ENCODE measurements at places on chromosomes 6 and 20.

DNA sequence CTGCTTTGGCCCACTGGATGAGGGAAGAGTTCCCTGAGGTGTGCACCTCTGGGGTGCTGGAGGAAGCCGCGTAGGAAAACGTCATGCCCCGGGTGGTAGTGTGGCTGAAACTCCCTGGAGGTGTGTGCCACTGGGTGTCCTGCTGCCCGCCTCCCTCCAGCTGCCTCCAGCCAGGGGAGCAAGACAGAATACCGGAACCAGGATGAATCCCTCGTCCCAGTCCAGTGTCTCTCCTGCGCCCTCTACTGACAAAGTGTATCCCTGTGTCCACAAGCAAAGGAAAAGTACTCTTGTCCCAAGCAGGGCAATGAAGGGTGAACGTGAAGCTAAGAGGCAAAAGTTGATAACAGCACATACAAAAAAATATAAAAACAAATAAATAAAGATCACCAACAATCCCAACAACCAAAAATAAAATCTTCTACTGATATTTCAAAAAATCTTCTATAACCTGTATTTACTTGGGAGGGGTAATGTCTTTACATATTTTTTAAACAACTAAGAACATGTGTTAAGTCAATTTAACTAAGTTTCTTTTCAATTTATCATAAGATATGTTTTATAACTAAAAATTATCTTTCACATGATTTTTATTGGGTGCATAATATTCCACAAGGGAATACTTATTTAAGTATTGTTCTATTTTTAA, 437.6 kb downstream of the MAFB start:
- H3K27me3 ChIP-seq, result no peaks in the 10 kb centered on the region
- no peak for DNase-seq
- no peaks in the 10 kb centered on the region for H3K4me1 ChIP-seq
- no peak overlapping the region for H3K27ac ChIP-seq
- no peaks in the 10 kb centered on the region for H3K36me3 ChIP-seq

DNA sequence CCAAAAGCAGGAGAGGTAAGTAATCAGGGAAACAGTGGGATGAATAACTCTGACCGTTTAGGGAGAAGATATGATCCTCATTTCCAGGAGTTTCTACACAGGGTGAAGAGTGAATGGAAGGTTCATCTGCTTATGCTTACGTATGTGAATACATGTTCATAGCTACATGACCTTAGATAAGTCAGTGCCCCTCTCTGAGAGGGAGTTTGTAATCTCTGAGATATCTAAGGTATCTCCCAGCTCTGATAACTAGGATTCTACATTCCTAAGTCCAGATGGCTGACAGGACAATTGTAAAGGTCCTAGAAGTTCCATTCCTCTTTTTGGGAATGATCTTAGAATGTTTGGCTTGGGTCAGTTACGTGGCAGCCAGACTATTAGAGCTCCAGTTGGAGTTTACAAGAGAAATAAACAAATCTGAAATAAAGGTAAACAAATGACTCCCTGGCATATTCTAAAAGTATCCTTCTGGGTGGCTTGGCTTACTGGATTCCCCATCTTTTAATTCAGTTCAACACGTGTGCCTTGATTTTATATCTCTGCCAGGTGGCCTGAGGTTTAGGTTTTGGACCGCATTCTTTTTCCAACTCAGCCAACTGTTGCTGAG, 15.8 kb downstream of the PROCR start:
- H3K4me1 ChIP-seq, result no peaks in the 10 kb centered on the region
- H3K27ac ChIP-seq, result no peak overlapping the region

- DNase-seq, result no peak
- no peaks in the 10 kb centered on the region for H3K27me3 ChIP-seq
- no peaks in the 10 kb centered on the region for H3K36me3 ChIP-seq
- H3K4me1 ChIP-seq, result no peaks in the 10 kb centered on the region
- H3K4me3 ChIP-seq, result no peak overlapping the region
- no peak overlapping the region for H3K27ac ChIP-seq
Observed at GRCh38 chr6:12148317-12148801, 136.2 kb downstream of the HIVEP1 start.

GRCh38 chr6:170260686-170261085, 30.2 kb downstream of the DLL1 start:
- H3K36me3 ChIP-seq, result no peaks in the 10 kb centered on the region
- no peak for DNase-seq
- H3K4me1 ChIP-seq, result no peaks in the 10 kb centered on the region
- H3K27ac ChIP-seq, result no peak overlapping the region
- H3K4me3 ChIP-seq, result no peak overlapping the region

DNA sequence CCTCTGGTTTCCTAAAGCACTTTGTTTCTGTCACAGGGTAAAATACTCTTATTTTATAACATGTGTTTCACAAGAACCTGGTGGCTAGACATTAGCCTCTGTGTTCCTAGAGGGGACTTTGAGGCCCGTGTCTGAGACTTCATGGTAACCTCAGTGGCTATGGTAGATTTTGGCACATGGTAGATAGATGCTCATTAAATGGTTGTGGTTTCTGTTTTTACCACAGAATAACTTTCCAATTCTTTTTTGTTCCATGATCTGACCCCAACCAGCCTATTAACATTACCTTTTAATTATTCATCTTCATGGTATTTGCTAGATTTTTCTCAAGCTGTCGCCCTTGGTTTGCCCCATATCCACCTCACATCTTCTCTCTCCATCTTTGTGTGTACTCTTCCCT, 34.3 kb downstream of the CCN2 start:
- peak; percentile 31 for DNase-seq
- peaks cover 15% of the 10 kb centered on the region for H3K27me3 ChIP-seq
- H3K27ac ChIP-seq, result no peak overlapping the region
- no peak overlapping the region for H3K4me3 ChIP-seq
- H3K4me1 ChIP-seq, result peaks cover 22% of the 10 kb centered on the region

DNA sequence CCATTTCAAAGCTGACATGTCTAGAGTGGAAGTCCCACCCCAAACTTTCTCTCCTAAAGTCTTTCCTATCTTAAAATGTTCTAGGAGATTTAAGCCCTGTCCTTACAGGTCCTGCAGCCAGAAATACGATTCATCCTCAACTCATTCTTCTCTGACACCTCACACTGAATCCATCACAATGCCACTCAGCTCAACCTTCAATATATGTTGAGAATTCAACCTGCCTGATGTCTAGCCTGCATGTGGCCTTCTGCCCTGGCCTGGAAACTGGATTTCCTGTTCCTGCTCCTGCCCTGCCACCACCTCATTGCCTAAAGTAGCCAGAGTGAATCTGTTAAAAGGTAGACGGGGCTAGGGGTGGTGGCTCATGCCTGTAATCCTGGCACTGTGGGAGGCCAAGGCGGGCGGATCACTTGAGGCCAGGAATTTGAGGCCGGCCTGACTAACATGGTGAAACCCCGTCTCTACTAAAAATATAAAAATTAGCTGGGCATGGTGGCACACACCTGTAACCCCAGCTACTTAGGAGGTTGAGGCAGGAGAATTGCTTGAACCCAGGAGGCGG, 345.9 kb downstream of the CDH26 start:
- H3K4me1 ChIP-seq, result no peaks in the 10 kb centered on the region
- no peak for DNase-seq
- no peaks in the 10 kb centered on the region for H3K36me3 ChIP-seq

DNA sequence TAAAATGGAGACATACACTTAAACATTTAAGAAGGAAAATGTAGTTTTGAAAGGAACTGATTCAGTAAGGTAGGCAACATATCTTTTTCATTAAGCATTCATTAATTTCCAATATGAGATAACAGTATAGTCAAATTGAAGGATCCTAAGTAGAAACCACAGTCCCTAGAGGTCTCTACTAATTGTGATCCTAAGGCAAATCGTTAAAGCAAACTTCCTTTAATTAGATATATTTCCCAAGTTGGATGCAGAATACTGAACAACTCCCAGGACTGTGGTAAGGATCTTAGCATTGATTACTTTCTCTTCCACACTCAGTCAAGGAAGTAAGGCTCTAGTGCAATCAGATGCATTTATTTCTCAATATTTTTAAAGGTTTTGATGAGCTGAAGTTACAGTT, 604.1 kb upstream of the GJE1 start:
- DNase-seq, result no peak
- no peak overlapping the region for H3K4me3 ChIP-seq
- H3K4me1 ChIP-seq, result no peaks in the 10 kb centered on the region

DNA sequence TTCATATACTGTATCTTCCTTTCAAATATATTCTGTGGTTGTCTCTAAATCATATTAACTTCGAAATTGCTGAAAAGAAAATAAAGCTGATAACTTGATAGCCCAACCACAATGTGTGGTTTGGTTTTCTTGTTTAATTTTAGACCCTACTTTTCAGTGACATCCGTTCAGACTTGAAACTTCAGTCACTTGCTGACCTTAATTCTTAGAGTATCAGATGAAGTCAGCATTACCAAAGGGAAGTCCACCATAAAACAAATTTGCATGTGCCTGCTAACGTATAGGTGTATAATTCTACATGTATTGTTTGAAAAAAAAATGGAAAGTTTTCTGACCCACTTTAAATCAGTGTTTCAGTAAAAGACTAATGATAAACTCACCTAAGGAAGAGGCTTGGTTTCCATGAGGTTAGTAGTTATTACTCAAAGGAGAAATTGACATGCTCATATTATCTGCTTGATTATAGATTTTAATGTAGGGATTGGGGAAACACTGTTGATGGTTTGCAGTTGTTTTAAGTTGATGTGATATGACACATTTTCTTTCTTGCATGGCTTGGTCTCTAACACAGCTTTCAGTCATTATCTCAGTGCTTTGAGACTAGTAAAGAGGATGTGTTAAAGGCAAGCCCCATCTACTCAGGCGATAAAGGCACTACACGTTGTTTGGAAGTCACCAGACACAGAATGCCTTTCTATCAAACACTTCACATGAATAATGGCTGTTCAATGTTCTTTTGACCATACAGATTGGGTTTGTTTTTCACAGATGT, 5.2 kb upstream of the IL17A start:
- H3K4me1 ChIP-seq, result peaks cover 16% of the 10 kb centered on the region
- H3K27ac ChIP-seq, result no peak overlapping the region
- H3K27me3 ChIP-seq, result no peaks in the 10 kb centered on the region
- DNase-seq, result no peak

GRCh38 chr20:54043076-54043967, 27.1 kb downstream of the BCAS1 start:
- no peak overlapping the region for H3K27ac ChIP-seq
- no peaks in the 10 kb centered on the region for H3K27me3 ChIP-seq
- H3K36me3 ChIP-seq, result no peaks in the 10 kb centered on the region
- DNase-seq, result no peak
- H3K4me1 ChIP-seq, result no peaks in the 10 kb centered on the region

- H3K27me3 ChIP-seq, result no peaks in the 10 kb centered on the region
- peak; percentile 16 for DNase-seq
- H3K36me3 ChIP-seq, result no peaks in the 10 kb centered on the region
- no peak overlapping the region for H3K4me3 ChIP-seq
- H3K27ac ChIP-seq, result no peak overlapping the region
- no peaks in the 10 kb centered on the region for H3K4me1 ChIP-seq
Observed at GRCh38 chr6:1770435-1770843, 160.7 kb downstream of the FOXC1 start.

DNA sequence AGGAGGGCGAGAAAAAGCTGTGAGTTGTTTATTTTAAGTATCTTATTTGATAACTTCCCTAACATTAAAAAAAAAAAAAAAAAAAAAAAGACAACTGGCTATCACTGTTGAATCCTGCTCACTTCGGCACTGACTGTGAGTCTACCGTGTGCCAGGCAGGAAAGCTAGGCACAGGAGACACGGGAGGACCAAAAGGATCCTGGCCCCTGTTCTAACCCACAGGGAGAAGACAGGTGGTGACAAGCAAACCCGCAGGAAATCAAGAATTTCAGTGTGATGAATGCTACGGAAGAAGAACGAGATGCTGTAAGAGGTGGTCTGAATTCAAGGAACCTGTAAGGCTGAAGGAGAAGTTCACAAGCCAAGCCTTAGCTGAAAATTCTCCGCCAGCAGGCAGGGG, 94.7 kb upstream of the NFATC2 start:
- no peak overlapping the region for H3K27ac ChIP-seq
- no peaks in the 10 kb centered on the region for H3K27me3 ChIP-seq
- H3K4me3 ChIP-seq, result no peak overlapping the region
- H3K36me3 ChIP-seq, result no peaks in the 10 kb centered on the region
- no peak for DNase-seq
- H3K4me1 ChIP-seq, result peaks cover under 1% of the 10 kb centered on the region

- no peak overlapping the region for H3K27ac ChIP-seq
- no peaks in the 10 kb centered on the region for H3K27me3 ChIP-seq
- no peak for DNase-seq
- H3K36me3 ChIP-seq, result no peaks in the 10 kb centered on the region
- no peaks in the 10 kb centered on the region for H3K4me1 ChIP-seq
- H3K4me3 ChIP-seq, result no peak overlapping the region
Observed at GRCh38 chr6:46760925-46761324, 14.2 kb downstream of the ANKRD66 start.

- H3K4me3 ChIP-seq, result no peak overlapping the region
- H3K27me3 ChIP-seq, result no peaks in the 10 kb centered on the region
- no peak overlapping the region for H3K27ac ChIP-seq
- no peaks in the 10 kb centered on the region for H3K36me3 ChIP-seq
Observed at GRCh38 chr20:23267909-23268308, 82.7 kb upstream of the NXT1 start.

GRCh38 chr20:2149507-2149906, 47.9 kb downstream of the STK35 start:
- H3K4me1 ChIP-seq, result no peaks in the 10 kb centered on the region
- no peaks in the 10 kb centered on the region for H3K27me3 ChIP-seq
- no peak for DNase-seq
- H3K27ac ChIP-seq, result no peak overlapping the region
- H3K36me3 ChIP-seq, result peaks cover 31% of the 10 kb centered on the region

- H3K4me3 ChIP-seq, result no peak overlapping the region
- no peak overlapping the region for H3K27ac ChIP-seq
- no peak for DNase-seq
- H3K36me3 ChIP-seq, result no peaks in the 10 kb centered on the region
- no peaks in the 10 kb centered on the region for H3K4me1 ChIP-seq
Observed at GRCh38 chr6:112910256-112910655, 563.1 kb downstream of the RFPL4B start.

DNA sequence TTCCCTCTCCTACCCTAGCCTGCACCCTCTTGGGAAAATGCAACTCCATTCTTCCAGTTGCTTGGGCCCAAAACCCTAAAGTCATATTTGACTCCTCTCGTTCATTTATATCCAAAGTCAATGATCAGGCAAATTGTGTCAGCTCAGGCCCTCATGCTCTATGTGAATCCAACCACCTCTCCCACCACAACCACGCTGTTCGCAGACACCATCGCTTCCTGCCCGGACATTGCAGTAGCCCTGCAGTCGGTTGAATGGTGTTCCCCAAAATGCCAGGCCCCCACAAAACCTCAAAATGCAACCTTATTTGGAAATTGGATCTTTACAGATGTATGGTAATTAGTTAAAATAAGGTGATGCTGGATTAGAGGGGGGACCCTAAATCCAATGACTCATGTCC, 98.3 kb downstream of the PREX1 start:
- H3K27me3 ChIP-seq, result no peaks in the 10 kb centered on the region
- peaks cover 63% of the 10 kb centered on the region for H3K36me3 ChIP-seq
- peaks cover 37% of the 10 kb centered on the region for H3K4me1 ChIP-seq
- H3K27ac ChIP-seq, result no peak overlapping the region
- no peak for DNase-seq

Measured in common myeloid progenitor, CD34-positive (primary cell).